ENCODE measurements at places on chromosomes 4 and X. TPM values are rescaled to one million over a fixed set of nuclear protein-coding genes. Genes with fewer than 3 reads are reported as not detected.

The GPRASP2 gene
- 34.4 TPM for polyA plus RNA-seq

The AKAP14 gene
- polyA plus RNA-seq, result 0.76 TPM

- DNase-seq, result peak; percentile 55
Measured at GRCh38 chr4:57442831-57443291, 332.7 kb upstream of the IGFBP7 start.

DNA sequence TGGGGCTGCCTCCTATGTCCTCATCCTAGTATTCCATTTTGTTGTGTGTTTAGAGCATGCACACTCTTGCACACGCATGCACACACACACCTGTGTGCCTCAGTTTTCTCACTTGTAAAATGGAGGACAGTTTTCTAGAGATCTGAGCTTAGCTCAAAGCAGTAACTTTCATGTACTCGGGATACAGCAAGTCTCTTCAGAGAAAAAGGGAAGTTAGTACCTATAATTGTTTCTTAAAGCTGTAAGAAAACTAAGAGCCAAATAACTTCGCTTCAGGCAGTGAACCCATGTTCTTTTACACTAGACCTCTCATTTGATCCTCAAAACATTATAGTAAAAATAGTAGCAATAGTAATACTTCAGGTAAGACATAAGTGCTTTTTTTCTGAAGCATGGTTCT lies 49.6 kb downstream of the KIT start:
- no peak for DNase-seq

DNA sequence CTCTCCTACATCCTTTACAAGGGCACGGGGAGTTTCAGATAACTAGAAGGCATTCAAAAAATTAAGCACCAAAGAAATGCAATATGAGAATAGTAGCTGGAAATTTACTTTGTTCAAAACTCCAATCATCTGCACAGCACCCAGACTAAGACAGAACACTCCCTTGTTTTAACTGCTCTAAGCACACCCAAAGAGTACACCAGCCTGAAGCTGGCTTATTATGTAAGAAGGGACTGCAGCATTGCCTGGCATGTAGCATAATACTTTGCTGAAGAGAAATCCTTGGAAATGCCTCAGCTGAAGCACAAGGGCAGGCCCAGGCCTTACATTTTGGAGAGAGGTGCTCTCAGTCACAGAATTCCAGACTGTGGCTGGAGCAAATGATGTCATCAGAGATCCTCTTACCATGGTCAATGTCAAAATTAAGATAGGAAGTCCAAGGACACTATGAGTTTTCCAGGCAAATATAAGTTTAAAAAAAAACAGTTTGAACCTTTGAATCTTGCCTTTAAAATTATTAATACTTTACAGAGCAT lies 14.8 kb downstream of the ARHGEF6 start:
- DNase-seq, result no peak

- DNase-seq, result no peak
Measured at GRCh38 chrX:107560041-107560440, 68.3 kb upstream of the PRPS1 start.

- DNase-seq, result peak; percentile 91
Measured at GRCh38 chr4:85826060-85826678, 351.2 kb downstream of the ARHGAP24 start.

GRCh38 chr4:1022739-1023066 lies 11.3 kb downstream of the FGFRL1 start:
- DNase-seq, result no peak

- no peak for DNase-seq
Measured at GRCh38 chrX:153984351-153985178, 12.0 kb downstream of the TMEM187 start.

- DNase-seq, result no peak
Measured at GRCh38 chr4:6281436-6282313, 12.0 kb downstream of the WFS1 start.

GRCh38 chr4:20645236-20645635 lies 55.0 kb upstream of the PACRGL start:
- no peak for DNase-seq

DNA sequence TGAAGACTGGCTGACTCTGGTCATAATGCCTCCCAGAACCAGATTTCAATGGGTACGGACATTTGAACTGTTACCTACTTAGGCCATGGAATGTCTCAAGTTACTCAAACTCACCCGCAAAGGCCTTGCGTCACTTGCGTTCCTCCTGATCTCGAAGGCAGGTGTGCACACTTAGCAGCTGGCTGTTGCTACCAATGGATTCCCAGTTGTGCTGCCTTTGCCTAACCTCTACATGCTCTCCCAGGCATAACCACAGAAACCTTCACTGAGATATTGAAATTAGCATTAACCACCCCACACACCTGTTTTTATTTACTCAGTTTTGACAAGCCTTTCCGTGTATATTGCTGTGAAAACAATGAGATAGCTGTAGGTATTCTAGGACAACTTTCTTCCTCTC lies 2.8 kb downstream of the ERVMER34-1 start:
- DNase-seq, result no peak
